Stimulated activated CD8-positive, alpha-beta memory T cell treated with anti-CD3 and anti-CD28 coated beads, Interleukin-12 subunit alpha, Interleukin-12 subunit beta, amount 100 ng/mL, for 1 hour (primary cell): ENCODE measurements at places on chromosomes 4 and X.

- no peak for DNase-seq
Observed at GRCh38 chr4:163372029-163372428, 28.3 kb downstream of the NPY5R start.

- DNase-seq = no peak
Observed at GRCh38 chrX:19291086-19291485, 52.6 kb upstream of the PDHA1 start.

DNA sequence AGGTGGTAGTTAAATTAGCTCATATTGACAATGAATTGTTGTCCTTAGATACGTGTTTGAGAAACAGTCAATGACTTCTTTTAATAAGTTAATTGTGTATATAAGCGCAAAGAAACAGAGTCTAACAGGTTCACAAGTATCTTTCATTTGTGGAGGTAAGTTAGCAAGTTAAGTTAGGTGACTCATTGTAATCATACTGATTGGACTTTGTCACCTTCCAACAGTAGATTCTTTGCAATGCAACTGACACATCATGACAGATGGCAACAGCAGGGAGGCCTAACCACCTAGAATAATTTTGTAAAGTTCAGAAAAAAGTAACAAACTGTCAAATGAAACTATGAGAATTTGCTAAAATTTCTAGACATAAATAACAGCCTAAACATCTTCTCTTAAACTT lies 207.6 kb upstream of the PITX2 start:
- no peak for DNase-seq

- no peak for DNase-seq
Observed at GRCh38 chrX:51891821-51892551, 1.4 kb upstream of the MAGED1 start.

DNA sequence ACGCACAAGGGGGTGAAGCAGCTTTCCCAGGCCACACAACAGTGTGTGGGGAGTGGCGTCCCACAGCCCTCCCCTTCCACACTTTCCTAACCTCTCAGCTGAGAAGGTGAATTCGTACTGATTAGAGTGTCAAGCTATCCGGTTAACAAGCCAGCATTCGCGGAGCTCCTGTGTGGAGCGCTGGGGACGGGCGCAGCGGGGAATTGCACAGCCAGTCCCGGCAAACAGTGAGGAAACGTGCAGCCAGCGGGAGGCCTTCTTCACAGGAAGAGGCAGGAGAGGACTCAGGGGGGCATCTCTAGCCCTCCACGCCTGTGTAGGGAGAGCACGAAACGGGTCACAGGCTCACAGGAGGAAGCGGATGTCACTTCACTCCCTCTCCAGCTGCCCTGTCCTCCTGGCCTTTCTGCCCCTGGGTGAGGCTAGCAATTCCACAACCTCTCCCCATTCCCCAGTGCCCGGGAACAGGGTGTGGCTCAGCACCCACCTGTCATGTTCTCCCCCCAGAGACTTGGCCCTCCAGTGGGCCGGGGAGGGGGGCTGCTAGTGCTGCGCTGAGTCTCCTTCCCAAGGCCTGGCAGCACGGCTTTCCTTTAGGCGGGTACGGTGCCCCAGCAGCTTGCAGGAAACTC lies 117.3 kb downstream of the CPZ start:
- DNase-seq = no peak

- no peak for DNase-seq
Observed at GRCh38 chrX:46694549-46694948, 64.4 kb downstream of the SLC9A7 start.

- no peak for DNase-seq
Observed at GRCh38 chr4:94650690-94651089, 107.1 kb upstream of the BMPR1B start.

- DNase-seq = no peak
Observed at GRCh38 chr4:118994030-118994429, 105.4 kb downstream of the SYNPO2 start.

DNA sequence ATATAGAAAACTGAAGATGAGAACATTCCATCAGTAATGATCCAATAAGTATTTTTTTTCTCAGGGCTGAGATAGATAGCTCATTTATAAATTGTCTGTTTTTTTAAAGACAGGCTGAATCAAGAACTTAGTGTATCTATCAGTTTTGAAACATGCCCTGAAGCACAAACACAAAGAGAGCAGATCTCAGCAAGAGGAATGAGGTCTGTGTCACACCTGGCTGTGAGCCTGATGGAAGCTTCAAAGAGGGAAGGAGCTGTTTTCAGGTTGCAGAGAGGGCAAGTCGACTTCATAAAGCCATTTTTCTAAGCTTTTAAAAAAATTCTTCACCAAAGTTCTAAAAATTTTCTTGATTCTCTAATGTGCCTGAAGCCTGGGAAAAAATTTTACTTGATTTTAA lies 434.9 kb downstream of the PDGFC start:
- DNase-seq = no peak

DNA sequence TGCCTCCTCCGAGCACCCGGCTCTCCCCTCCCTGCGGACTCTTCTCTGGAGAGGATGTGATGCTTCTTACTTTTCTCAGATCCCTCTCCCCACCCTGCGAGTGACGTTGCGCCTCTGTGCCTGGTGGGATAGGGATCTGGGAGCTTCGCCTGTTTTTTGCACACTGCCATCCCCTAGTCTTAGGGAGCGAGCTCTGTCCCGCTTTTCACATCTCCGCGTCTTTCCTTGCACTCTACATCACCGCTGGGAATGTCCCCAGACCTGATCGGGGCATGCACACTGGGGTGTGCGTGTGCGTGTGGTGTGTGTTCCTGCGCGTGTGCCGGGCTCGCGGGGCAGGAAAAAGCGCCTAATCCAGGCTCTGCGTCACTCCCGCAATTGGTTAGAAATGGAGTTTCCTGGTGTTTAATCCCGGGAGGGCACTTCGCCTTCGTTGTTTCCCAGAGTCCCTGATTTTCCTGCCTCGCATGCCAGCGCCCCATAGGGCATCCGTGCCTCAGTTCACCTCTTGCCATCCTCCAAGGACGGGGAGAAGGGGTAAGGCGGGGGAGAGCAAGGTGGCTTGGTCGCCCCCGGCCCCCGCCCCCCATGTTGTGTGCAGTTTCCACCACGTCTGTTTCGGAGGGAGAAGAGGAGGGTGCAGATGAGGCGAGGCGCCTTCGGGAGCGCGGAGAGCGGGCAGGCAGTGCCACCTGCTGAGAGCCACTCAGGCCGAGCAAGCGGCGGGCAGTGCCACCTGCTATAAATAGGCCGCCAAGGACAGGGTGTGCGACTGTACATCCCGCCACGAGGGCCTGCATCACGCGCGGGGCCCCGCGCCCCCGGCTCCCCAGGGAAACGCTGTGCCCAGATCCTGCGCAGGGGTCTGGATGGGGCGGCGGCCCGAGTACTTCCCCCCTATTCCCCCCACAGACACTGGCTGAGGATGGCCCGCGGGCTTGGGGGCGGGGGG lies 759 bp upstream of the TBC1D1 start:
- no peak for DNase-seq

DNA sequence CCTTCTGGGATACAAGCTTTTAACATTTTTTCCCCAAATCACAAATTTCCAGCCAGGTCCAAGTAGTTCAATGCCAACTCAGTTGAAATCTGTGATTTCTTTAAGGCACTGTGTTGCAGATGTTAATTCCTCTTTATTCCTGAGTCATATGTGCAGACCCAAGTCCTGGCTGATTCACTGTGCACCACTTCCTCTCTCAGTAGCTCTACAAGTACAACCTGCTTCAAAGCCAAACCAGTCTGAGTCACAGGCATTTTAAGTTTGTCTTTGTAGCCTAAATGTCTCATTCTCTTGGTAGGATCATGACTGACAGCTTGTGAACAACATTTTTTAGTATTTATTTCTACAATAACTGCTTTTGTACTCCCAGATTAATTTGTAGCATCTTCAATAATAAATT lies 165.6 kb upstream of the S100G start:
- no peak for DNase-seq

DNA sequence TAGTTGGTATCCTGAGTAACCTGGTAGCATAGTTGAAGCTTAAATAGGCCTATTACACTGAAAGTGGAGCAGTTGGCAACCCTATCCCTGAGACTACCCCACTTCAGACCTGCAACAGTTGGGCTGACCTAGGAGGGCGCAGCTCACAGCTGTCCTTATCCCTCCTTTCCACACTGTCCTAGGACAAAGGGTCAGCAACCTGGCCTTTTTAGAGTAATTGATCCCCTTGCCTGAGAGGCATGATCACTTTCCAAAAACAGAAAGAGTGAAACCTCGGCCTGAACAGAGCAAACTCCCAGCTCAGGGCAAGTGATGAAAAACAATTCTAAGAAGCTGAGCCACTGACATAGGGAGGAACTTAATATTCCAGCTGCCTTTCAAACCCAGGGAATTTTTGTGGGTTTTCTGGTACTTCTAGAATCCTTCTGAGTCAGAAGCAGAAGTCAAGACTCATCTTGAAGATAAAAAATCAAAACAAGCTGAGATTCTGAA lies 94.9 kb upstream of the MYOZ2 start:
- DNase-seq = no peak

DNA sequence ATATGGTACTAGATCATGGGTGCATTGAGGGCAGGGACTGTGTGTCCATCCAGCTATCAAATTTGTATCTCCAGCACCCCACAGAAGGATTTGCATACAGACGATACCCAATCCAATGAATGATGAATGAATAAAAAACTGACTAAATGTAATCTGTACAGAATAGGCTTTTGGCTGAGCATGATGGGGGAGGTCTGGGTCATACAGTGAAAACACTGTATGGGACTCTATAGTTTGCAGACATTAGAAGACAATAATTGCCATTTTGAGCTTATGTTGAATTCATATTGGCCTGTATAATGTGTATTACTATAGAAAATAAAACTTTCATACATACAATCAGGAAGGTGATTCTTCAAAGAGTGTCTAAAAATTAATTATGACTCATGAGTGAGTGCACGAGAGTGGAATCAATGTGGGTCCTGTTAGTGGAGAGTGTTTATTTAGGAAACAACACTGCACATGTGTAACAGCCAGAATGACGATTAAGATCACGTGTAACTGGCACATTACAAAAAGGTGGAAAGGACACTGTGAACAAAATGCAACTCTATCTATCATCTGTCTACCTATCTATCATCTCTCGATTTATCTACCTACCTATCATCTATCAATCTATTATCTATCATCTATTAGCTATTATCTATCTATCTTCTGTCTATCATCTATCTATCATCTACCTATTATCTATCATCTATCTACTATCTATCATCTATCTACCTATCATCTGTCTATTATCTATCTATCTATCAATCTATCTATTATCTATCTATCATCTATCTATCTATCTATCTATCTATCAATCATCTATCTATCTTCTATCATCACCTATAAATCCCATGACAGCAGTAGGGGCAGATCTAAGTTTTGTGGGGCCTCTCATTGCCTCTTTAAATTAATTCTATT lies 201.3 kb downstream of the PTTG2 start:
- DNase-seq = no peak

DNA sequence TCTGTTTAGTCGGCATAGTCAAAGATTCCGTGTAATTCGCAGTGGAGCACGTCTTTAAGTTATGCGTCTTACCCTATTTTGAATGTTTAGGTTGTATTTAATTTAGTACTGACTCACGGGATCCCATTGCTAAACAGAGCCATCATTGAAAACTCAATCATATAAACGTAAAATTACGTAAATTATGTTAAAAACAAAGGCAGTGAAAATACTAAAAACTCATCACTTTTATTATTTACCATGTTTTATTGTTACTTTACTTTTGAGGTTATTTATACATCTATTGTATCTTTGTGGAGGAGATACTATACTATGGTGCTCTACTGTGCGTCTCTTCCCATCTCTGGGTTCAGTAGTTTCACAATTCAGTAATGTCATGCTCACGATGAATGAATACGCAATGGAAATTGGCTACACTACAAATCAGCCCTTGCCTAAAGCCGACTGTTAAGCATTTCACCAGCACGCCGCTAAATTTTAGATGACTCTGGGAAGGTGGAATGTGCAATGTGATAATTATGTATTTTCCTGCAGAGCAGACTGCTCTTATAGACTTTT lies 944 bp downstream of the FUNDC2 start:
- no peak for DNase-seq

DNA sequence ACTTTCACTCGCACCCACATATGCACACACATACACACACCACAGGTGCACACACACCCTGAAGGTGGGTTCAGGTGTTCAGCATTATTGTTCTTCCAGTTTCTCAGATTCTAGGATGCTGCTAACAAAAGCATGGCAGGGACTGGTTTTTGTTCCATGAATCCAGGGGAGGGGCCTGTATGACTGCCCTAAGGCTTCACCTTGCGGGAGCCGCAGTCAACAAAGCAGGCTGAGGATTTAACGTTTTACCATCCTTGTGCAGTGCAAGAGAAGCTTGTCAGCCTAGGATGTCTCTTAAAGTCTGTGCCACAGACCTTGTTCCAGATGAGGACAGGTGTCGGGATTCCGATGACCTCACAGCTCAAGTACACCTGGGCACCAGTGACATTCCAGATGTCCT lies 61.8 kb downstream of the POLR2B start:
- no peak for DNase-seq

DNA sequence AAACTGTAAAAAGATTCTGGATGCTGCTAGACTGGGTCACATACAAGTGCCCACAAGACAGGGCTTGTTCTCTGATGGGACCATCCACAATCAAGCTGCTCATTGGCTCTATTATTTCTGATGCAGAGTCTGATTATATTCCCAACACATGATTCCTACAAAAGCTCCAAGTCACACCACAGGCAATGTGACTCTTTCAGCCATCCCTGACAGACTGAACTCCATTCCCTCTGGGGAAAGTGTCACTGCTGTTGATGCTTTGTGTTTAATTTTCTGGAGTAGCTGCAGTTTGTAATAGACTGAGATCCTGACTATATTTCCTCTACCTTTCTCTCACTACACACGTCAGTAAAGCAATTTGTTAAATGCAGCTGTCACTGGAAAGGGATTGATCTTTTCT lies 55.4 kb upstream of the BCLAF3 start:
- DNase-seq = no peak

DNA sequence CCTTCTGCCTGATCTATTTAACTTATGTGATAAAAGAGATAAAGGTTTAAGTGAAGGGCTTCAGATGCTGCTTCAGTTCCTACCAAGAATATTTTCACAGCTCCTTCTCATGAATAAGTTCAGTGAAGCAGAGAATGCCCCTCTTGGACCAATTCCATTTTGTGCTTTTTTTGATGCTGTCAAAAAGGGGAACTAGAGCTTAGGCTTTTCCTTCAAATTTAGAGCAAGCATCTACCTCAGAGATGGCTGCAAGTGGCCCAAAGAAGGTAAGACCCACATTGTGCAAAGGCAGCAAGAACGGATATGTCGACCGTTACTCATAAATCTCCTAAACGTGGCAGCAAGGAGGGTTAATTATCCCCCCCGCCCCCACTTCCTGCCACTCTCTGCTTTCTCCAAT lies 4.5 kb downstream of the CHRDL1 start:
- DNase-seq = no peak

GRCh38 chr4:76867880-76868655 lies 29.9 kb downstream of the SOWAHB start:
- DNase-seq = no peak

DNA sequence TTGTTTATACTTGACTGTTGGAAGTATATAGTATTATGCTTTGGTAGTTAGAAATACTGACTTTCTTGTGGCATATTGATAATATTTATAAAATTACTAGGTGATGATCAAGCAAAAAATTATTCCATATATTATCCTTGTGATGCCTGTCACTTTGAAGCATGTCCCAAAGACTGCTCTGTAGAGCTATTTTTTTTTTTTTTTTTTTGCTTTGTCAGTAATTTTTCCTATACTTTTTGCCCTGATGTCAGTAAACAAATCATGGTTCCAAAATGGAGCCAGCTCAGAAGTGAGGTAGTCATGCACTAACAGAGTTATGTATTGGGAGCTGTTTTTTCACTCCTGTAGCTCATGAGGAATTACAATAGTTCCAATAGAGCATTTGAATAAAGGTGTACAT lies 11.2 kb downstream of the WWC2 start:
- no peak for DNase-seq
